ENCODE measurements at places on chromosomes 3 and 15.

- H3K4me1 ChIP-seq = no peaks in the 10 kb centered on the region
- H3K4me3 ChIP-seq = no peak overlapping the region
- H3K36me3 ChIP-seq = no peaks in the 10 kb centered on the region
Observed at GRCh38 chr3:141366285-141367037, 1.8 kb upstream of the ZBTB38 start.

DNA sequence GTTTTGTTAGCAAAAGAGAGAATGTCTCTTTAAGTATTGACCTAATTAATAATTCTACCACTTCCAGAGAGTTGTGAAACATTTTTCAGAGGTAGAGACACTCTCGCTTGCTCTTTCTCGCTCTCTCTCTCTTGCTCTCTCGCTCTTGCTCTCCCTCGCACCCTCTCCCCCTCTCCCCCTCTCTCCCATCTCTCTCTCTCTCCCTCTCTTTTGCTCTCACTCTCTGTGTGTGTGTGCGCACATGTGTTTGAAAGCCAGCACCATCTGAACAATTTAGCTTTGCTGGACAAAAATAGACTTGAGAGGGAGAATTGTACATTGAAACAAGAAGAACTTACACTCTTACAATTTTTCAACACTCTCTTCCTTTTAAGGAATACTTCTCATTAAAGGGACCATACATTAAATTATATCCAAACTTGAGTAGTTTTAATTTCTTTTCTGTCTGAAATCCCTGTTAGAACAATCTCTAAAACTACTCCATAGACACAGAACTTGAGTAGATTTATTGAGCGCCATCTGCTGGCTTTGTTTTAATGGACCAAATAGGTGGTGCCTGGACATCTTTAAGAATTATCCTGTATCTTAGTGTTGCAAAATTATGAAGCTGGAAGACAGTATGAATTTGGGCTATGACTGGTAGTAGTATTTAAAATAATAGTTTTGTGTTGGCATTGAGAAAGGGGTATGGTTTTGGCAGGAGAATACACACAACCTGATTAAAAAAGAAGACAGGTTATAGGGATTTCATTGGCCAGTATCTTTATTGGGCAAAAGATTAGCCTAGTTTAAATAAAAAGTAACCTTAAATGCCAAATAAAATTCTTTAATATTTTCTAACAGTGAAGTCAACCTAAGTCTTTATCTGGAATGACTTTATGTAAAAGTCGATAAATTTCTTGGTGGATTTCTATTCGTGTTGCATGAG lies 124.6 kb downstream of the AKAP13 start:
- peak; percentile 39 for DNase-seq
- H3K36me3 ChIP-seq = no peaks in the 10 kb centered on the region

DNA sequence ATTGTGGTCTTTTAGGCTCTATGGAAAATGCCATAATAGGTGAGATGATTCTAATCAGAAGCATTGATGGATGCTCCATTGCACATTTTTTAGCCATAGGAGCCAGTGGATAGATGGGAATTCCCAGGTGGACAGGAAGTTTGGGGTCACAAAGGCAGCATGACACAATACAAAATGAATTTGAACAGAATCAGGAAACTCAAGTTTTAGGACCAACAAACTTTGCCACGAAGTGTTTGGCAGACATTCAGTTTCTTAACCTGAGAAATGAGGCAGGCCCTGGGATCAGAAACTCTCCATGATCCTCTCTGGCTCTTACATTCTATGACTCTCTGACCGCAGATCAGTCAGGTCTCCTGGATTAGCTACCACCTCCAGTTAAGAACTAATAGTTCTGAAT lies 275.4 kb downstream of the TIGIT start:
- H3K36me3 ChIP-seq = no peaks in the 10 kb centered on the region
- H3K27me3 ChIP-seq = no peaks in the 10 kb centered on the region
- H3K4me3 ChIP-seq = no peak overlapping the region
- no peak overlapping the region for H3K27ac ChIP-seq
- no peak for DNase-seq

DNA sequence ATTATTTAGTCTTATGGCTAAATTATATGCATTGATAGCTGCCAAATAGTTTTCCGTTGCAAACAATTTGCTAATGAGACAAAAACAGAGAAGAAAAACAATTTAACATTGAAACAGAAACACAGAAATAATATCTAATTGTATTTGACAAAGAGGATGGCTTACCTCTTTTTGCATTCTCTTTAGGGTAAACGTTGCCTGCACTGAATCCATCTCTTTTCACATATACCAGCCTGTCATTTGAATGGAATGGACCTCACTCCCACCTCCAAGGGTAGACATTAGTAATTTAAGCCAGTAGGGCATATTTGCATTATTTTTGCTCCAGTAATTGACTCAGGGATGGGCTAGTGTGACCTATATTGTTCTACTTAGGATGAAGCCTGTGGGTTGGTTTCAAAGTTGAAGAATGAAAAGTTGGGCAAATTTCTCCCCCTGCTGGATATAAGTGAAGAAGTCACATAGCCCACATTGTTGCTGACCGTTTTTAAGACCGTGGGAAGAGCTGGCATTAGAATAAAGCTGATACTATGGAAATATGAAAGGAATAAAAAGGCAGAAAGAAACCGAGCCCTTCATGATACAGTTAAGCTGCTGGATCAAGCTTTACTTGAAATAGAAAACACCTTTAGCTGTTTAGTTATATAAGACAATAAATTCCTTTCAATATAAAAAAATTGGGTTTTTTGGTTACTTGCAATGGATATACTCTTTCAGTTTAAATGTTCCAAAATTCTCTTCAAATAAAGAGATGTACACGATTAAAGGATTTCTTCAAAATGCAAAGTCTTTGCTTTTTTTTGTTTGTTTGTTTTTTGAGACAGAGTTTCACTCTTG lies 26.9 kb downstream of the PIERCE2 start:
- no peaks in the 10 kb centered on the region for H3K4me1 ChIP-seq
- no peaks in the 10 kb centered on the region for H3K27me3 ChIP-seq
- no peak overlapping the region for H3K4me3 ChIP-seq
- H3K27ac ChIP-seq = no peak overlapping the region
- DNase-seq = no peak
- H3K36me3 ChIP-seq = no peaks in the 10 kb centered on the region

DNA sequence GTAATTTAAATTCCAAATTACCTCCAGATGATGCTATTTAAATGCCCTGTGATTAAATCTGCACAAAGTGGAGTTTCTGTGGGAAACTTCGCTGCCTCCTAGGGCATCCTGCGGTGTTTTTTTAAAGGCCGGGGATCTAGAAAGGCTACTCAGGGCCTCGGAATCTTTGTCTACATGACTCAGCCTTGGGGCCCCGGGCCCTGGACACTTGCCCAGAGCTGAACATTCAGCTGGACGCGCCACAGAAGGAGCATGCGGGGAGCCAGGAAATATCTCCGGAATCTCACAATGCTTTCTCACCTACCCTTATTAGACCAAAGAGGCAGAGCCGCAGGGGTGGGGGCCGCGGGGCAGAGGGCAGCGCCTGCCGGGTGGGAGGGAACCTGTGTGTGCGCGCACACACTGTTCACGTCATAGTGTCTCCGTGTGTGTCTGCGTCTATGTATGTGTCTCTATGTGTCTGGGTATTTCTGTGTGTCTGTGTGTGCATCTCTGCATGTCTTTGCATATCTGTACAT lies 145.5 kb upstream of the TPM1 start:
- no peak for DNase-seq
- no peak overlapping the region for H3K27ac ChIP-seq
- H3K36me3 ChIP-seq = no peaks in the 10 kb centered on the region
- H3K27me3 ChIP-seq = peaks cover 16% of the 10 kb centered on the region
- H3K4me1 ChIP-seq = no peaks in the 10 kb centered on the region

DNA sequence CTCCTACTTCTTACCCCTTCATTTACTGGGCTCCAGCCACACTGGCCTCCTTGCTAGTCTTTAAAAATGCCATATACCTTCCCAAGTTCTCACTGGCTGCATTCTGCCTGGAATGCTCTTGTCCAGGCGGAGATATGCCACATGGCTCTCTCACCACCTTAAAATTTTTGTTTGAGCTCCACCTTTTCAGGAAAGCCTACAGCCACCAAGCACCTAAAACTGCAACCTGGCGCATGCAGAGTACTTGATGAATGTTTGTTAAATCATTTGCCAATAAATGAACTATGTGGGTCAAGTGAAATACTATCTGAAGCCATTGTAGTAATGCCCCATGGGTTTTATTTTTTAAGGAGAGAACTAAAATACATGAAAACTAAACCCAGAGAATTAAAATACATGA lies 54.3 kb downstream of the GLB1 start:
- no peak for DNase-seq
- H3K27ac ChIP-seq = no peak overlapping the region
- peaks cover 28% of the 10 kb centered on the region for H3K4me1 ChIP-seq
- no peaks in the 10 kb centered on the region for H3K27me3 ChIP-seq
- H3K4me3 ChIP-seq = no peak overlapping the region

GRCh38 chr3:197901626-197902025 lies 48.4 kb upstream of the RPL35A start:
- peaks cover 5% of the 10 kb centered on the region for H3K4me1 ChIP-seq
- DNase-seq = no peak
- H3K4me3 ChIP-seq = no peak overlapping the region

DNA sequence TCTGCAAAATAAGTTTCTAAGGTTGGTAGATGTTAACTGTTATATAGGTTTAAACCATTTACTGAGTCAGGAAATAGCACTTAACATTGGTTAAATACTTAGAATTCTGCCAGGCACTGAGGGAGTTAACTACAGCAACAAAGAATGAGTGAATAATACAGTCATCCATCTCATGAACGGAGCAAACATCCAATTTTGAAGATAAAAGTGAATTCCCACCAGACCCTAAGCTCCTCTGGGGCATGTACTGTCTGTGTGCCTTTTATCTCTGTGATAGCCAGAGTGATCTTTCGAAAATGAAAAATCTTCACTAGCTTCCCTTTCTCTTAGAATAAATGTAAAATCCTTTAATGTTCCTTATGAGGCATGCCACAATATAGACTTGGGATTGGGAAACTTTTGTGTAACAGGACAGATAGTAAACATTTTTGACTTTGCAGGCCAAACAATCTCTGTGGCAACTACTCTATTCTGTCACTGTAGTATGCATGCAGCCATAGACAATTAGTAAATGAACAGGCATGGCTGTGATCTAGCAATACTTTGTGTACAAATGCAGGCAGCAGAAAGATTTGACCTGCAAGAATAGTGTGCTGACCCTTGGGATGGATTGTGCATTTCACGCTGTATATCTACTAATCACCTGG lies 294.5 kb upstream of the LMCD1 start:
- no peak overlapping the region for H3K4me3 ChIP-seq
- no peaks in the 10 kb centered on the region for H3K27me3 ChIP-seq
- no peak overlapping the region for H3K27ac ChIP-seq

DNA sequence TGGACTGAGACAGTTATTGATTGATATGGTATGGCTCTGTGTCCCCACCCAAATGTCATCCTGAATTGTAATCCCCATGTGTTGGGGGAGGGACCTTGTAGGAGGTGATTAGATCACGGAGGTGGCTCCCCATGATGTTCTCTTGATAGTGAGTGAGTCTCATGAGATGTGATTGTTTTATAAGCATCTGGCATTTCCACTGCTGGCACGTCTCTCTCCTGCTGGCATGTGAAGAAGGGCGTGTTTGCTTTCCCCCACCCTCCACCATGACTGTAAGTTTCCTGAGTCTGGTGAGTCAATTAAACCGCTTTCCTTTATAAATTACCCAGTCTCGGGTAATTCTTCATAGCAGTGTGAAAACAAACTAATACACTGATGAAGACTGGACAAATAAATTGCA lies 105.6 kb upstream of the MELTF start:
- no peak overlapping the region for H3K4me3 ChIP-seq
- no peak for DNase-seq
- H3K4me1 ChIP-seq = no peaks in the 10 kb centered on the region
- H3K27me3 ChIP-seq = no peaks in the 10 kb centered on the region

DNA sequence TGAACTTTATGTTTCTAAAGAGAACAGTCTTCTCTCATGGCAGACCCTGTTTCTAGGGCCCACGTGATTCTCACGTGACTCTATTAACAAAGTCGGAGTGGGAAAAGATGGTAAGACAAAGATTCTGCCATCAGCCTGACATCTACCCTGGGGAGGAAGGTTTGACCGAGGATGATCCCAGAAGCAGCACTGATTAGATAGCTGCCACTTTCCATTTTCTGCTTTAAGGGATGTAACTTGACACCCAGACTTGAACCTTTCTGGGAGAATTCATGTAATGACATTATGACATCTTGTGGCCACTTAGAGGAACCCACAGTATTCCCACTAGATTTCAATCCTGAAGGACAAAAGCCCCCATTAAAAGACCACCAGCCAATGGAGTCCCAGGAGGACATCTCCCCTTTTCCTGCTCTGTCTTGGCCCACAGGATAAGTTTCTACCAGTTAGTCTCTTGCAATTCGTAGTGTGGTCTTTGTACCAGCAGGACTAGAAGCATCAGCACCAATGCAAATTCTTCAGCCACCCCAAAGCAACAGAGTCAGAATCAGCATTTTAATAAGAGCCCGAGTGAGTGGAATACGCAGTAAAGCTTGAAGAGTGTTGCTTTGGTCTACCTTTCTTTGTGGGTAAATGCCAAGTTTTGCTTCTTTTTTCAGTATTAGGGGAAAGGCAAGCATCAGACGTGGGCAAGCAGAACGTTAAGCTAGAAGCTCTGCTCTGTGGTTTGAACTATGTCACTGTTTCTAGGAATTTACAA lies 480.5 kb upstream of the PROK2 start:
- no peak for DNase-seq
- H3K4me3 ChIP-seq = no peak overlapping the region
- no peaks in the 10 kb centered on the region for H3K27me3 ChIP-seq
- H3K27ac ChIP-seq = no peak overlapping the region

- no peak overlapping the region for H3K4me3 ChIP-seq
- no peak for DNase-seq
- no peak overlapping the region for H3K27ac ChIP-seq
Observed at GRCh38 chr3:16449369-16449768, 64.1 kb downstream of the RFTN1 start.

DNA sequence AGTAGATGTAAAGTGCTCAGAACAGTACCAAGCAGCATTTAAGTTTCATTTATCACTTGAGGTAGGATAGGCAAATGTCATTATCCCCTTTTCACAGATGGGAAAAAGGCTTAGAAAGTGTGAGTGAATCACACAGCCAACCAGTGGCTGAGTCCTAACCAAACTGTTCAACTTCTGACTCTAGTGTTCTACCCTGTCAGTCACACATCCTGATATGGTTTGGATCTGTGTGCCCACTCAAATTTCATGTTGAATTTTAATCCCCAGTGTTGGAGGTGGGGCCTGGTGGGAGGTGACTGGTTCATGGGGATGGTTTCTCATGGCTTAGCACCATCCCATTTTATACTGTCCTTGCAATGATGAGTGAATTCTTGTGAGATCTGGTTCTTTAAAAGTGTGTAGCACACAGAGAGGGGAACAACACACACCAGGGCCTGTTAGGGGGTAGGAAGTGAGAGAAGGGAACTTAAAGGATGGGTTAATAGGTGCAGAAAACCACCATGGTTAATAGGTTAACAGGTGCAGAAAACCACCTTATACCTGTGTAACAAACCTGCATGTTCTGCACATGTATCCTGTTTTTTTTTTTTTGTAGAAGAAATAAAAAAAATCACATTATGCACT lies 304.7 kb downstream of the SUCLG2 start:
- H3K36me3 ChIP-seq = no peaks in the 10 kb centered on the region
- no peak for DNase-seq

- H3K4me3 ChIP-seq = no peak overlapping the region
- H3K27ac ChIP-seq = no peak overlapping the region
- no peaks in the 10 kb centered on the region for H3K27me3 ChIP-seq
- peak; percentile 6 for DNase-seq
- peaks cover 4% of the 10 kb centered on the region for H3K36me3 ChIP-seq
- no peaks in the 10 kb centered on the region for H3K4me1 ChIP-seq
Observed at GRCh38 chr3:28317438-28318022, 31.0 kb upstream of the ZCWPW2 start.
